ENCODE measurements at places on chromosomes 16 and 17.

GRCh38 chr17:12856416-12856815 lies 67.1 kb downstream of the ARHGAP44 start:
- DNase-seq, result no peak

DNA sequence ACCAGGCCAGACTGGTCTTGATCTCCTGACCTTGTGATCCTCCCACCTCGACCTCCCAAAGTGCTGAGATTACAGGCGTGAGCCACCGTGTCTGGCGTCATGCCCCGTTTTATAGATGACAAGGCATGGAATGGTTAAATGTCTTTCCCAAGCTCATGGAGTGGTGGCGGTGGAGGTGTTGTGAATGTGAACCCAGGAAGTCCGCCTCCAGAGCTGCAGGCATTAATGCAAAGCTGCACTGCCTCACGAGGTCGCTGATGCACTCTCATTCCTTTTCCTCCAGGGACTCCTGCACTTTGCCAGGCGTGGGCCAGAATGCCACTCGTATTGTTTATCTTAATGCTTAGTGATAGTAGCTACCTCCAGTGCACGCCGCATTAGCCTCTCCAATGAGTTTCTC lies 149.6 kb downstream of the WWOX start:
- DNase-seq, result peak; percentile 32

DNA sequence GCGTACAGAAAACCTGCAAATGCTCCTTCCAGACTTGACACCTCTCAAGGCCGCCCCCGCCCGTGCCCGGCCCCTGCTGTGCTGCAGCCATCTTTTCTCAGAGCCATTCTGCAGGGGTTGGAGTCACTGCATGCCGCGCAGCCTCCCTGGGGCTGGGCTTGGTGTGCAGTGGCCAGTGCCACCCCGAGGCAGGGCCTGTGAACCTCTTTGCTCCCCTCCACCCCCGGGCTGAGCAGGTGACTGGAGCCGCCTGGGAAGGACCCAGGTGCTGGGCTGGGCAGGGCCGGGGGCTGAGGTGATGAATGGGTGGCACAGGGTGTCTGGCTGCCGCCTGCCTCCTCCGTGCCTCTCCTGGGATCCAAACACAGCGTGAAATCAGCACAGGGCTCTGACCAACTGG lies 20.3 kb downstream of the MRM3 start:
- no peak for DNase-seq

- peak; percentile 87 for DNase-seq
These were observed 16.3 kb upstream of the CDH15 start for GRCh38 chr16:89155184-89155679.

GRCh38 chr17:57574040-57574513 lies 171.0 kb downstream of the CCDC182 start:
- DNase-seq, result peak; percentile 71

GRCh38 chr17:35341411-35341992 lies 31.9 kb downstream of the SLFN11 start:
- no peak for DNase-seq

DNA sequence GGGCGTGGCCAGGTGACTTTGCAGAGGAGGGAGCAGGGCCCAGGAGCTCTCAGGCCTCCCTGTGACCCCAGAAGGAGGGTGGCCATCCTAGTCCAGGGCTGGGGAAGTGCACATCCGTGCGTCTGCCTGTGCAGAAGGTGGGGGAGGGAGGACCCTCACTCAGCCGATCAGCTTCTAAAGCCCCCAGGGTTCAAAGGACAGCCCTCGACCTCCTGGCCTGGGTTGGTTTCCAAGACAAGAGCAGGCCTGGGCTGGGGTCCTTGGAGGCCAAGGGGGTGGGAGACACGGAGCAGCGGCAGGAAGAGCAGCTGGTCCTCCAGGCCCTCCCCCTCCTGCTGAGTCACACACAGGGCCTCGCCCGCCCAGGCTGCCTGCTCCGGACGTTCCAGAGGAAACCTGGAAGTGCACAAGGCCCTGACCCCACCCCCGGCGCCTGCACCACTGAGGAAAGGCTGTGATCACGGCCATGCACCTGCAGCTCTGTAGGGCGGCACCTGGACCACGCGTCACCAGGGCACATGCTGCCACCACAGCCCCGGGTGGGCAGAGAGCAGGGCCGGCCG lies 67.1 kb upstream of the ZNF469 start:
- DNase-seq, result peak; percentile 48

DNA sequence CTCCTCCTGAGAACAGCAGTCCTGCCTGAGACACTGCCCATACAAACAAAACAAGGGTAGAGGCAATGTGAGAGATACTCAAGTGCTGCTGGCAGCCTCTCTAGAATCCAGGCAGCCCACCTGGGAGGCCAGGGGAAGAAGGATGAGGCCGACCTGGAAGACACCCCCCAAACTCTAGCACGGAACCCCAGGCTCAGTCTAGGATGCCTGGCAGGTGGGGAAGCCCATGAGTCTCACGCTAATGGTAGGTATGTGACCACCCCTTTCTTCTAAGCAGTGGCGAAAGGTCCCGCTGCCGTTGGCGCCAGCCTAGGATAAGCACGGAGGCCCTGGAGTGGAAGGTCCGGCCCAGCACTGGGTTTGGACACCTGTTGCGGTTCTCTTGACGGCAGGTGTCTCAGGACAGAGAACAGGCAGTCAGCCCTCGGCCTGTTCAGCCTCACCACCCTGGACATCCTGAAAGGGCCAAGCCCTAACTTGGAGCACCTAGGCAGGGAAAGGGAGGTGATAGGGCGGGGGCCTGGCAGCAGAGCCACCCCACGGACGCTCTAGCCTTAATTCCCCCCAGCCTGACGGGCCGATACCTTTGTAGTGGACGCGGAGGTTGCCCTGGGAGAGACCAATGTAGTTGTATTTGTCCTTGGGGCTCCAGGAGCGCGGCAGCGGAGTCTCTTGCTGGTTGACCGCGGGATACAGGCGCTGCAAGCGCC lies 487 bp downstream of the RANBP10 start:
- no peak for DNase-seq

DNA sequence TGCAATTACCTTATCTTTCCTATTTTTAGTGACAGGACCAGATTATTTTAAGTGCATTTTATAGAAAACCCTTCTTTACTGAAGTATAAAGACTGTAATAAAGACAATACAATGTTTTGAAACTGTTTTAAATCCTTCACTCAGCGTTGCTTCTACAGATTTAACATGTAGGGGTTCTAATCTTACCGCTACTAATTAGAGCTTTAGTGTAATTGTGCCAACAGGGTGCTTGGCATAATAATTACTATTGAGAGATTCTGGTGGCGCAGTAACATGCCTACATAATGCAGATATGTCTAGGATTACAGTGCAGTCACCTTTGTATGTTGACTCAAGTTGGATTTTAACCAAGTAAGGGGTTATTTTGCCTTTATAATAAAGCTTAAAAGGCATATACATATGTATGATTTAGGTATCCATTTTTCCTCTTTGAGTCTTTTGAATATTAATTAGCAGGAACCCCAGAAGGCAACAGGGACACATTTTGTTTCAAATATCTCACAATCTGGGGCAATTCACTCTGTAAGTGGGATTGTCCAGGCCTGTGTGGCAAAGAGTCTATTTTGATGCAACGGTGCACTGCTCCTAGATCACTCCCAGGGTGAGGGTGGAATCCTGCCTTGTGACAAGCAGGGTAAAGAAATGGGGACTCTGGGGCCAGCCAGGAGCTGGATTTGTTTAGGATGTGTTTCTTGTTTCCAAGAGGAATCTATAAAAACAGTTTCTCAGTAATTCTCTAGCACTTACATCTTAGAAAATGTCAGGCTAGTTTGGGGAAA lies 604.7 kb upstream of the SALL1 start:
- no peak for DNase-seq

- DNase-seq, result no peak
These were observed 220 bp upstream of the ARHGAP44 start for GRCh38 chr17:12789075-12789480.

GRCh38 chr16:78684655-78685375 lies 585.4 kb downstream of the WWOX start:
- DNase-seq, result peak; percentile 39

DNA sequence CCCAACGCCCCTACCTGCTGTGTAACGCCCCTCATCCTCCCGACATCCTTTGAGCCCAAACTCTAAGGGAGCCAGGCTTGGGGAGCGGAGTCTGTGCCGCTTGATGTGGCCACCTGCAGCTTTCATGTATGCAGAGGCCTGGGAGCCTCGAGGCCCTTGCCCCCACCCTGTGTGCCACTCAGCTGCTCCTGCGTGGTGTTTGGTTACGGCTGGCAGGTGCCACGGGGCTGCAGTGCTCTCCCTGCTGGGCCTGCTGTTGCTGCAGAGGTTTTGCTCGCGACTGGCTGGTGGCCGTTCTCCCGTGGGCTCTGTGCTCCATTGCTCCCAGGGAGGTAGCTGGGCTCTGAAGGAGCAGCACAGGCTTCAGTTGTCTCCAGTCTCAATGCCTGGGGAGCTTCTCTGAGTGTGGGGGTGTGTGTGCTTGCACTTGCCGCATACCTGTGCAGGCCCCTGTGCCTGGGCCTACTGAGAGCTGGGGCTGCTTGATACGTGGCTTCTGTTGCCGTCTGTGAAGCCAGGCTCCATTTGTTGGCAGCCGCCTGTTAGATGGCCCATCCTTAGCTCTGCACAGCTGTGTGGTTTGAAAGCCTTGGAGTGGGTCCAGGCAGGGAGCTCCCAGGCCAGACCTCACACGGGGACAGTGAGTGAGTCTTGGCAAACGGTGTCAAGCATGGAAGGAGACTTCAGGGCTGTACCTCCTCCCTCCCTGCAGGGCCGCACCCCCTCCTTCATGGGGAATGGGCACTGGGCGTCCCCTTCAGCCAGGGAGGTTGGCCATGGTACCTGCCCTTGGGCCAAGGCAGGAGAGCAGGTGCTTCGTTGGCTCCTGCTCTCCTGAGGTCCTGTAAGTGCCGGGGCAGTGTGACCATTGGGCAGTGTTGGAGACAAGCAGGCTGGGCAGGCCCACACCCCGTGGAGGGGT lies 47.2 kb downstream of the PDPK1 start:
- peak; percentile 79 for DNase-seq

DNA sequence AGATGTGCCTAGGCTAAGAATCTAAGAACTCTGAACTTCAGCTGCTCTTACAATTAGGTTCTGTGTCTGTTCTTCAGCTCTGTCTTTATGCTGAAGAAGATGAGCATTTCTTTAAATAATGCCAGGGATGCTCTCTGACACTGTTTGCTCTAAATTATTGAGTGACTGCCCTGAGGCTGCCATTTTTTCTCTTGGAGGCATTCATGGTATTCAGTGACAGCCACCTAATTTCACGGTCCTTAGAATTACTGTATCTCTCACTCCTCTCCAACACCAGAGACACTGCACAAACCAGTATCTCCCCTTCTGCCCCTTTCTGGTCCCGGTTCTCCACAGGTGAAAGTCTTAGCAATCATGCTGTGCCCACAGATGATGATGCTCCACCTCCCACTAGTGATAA lies 123.6 kb upstream of the MPHOSPH6 start:
- no peak for DNase-seq

GRCh38 chr17:980406-981291 lies 1.1 kb upstream of the NXN start:
- DNase-seq, result peak; percentile 75

DNA sequence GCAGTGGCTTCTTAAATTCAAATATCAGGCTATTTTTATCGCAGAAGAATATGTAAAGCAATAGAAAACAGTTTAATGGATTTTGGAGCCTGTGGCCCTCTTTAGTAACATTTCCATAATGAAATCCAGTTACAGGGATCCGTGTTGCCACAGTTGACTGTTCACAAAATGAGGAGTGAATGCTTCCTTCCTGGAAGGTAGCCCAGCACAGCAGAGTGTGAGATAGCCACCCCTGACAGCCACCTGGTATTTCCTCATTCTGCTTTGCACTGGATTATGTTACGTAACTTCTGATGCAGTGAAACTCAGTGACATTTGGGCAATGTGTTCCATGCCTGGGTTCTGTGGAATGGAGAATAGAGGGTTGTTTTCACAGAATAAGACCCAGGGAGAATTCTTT lies 517.2 kb downstream of the RBFOX1 start:
- no peak for DNase-seq

- DNase-seq, result peak; percentile 86
These were observed 22.8 kb upstream of the PVALEF start for GRCh38 chr17:81142301-81143199.

DNA sequence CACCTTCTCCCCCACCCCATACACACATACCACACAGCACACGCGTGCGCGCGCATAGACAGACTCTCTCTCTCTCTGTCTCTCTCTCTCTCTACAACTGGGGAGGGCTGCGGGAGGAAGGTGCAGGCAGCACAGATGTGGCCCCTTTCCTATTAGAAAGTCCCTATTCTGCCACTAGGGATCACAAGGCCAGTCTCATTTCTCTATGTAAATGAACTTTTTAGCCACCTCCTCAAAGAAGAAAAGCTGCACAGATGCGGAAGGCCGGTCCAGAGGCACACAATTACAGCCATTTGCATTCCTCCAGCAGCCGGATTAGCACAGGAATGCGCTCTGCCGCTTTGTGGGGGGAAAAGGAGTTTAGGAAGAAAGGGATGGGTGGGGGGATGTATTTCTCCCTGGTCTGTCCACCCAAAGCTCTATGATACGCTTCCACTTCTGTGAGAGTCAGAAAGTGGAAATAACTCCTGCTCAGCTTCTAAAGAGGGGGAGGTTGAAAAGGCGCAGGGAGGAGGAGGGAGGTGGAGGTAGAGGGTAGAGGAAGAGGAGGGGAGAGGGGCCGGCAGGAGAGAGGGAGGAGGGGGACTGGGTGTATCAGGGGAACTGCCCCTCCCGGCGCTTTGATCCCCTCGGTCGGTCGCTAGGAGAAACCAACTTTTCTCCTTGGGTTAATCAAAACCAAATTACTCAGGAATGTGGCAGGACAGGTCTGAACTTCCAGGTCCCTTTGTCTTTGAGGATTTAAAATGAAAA lies 11.7 kb downstream of the ZFHX3 start:
- DNase-seq, result no peak
